ENCODE measurements at places on chromosomes 16 and 17.

- DNase-seq = no peak
Measured at GRCh38 chr17:61479493-61480413, 27.5 kb downstream of the TBX4 start.

- no peak for DNase-seq
Measured at GRCh38 chr16:77744141-77744540, 21.8 kb downstream of the NUDT7 start.

DNA sequence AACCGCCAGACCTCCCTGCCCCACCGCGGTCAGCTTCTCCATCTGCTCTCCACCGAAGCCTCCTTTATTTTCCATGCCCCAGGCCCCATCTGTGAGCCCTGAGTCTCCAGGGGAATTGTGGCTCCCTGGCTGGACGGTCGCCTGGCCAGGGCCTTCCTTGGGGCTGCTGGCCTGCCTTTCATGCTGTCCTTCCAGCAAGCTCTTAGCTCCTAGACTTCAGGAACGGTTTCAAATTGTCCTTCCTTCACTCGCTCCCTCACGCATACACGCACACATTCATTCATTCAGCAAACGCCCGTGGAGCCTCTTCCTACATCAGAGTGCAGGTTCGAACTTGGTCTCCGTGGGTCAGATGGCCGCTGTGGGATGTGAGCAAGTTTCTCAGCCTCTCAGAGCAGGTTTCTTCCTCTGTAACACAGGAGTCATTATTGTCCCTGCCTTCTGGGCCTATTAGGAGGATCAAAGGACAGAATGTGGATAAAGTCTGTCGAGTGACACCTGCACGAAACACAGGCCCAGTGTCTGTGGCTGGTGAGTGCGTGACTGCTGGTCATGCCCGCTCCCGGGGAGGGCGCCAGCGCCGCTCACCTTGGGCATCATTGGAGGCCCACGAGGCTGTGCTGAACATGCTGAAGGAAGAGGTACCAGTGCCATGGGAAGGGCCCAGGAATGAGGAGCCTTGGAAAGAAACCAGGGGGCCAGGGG lies 18.7 kb upstream of the GSE1 start:
- no peak for DNase-seq

GRCh38 chr17:32323046-32323445 lies 18.9 kb downstream of the C17orf75 start:
- DNase-seq = no peak

GRCh38 chr17:35514564-35514963 lies 22.9 kb downstream of the SLFN12L start:
- no peak for DNase-seq

Data from activated naive CD8-positive, alpha-beta T cell treated with anti-CD3 and anti-CD28 coated beads for 36 hours (primary cell).